Bone marrow (tissue), 2 donors: ENCODE measurements at places on chromosomes 1 and 21.

DNA sequence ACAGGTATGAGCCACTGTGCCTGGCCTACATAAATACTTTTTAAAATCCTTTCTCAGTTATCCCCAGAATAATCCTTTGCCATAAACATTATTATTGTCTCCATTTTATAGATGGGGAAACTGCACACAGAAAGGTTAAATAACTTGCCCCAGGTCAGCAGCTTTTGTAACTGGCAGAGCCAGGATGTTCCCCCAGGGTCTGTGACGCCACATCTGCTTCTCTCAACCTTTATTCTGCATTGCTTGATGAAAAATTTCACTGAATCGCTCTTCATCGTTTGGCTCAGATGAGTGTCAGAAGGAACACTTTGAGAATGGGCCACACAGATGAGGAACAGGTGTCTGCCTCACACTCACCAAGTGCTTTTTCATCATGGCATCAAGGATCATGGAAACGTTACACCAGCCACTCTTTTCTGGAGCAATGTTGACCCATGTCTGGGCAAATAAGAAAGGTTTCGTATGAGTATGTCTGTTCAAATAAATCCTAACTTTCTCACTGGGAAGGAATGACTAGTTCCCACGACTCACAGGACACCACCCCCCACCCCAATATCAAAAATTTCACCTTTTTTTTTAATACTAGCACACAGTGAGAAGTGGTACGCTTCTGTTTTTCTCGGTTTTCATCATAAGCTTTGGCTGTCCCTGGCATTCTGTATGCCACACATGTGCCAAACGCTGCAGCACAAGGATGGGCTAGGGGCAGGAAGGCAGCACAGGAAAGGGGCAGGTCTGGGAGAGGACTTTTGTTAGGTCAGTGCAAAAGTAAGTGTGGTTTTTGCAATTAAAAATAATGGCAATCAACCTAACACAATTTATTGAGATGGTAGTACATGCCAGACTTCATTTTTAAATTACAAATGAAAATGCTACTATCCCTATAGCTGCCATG lies 9.0 kb upstream of the PTGFRN start:
- no peak for DNase-seq

- no peak for DNase-seq
Measured at GRCh38 chr1:34790985-34791384, 1.8 kb upstream of the GJA4 start.

DNA sequence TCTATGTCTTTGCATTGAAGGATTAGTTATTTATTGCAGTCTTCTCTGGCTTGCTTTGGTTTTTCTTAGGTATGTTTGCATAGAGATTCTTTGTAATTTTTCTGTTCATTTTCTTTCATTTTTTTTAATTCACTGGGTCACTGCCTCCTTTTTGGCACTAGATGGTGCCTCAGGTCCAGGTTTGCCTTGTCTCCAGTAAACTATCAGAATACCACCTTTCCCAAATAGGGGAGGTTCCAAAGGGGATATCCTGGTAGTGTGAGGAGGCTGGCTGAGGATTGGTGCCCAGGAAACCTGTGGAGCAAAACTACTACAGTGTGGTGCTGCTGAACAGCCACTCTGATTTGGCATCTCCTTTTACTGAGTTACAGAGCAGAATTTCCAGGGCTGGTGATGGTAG lies 257.1 kb downstream of the KCTD3 start:
- no peak for DNase-seq

GRCh38 chr1:231844986-231845502 lies 218.5 kb downstream of the DISC1 start:
- DNase-seq, result no peak

- DNase-seq, result no peak
Measured at GRCh38 chr1:187629075-187629474, 800.3 kb downstream of the PLA2G4A start.

DNA sequence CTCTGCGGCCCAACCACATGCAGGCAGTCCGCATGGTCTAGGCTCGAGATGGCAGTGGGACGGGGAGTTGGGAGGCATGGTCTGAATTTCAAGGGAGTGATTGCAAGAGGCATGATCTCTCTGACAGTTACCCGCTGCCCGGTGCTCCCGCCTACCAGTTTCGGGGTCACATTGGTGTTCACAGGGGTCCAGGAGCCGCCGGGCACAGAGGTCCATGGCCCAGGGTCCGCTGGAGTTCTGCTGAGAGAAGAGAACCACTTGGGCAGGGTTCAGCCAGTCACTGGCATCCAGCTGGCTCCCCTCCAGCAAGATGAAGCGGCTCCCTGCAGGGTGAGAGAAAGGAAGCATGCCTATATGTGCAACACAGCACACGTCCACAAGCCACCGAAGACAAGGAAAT lies 141.3 kb downstream of the ASTN1 start:
- no peak for DNase-seq

DNA sequence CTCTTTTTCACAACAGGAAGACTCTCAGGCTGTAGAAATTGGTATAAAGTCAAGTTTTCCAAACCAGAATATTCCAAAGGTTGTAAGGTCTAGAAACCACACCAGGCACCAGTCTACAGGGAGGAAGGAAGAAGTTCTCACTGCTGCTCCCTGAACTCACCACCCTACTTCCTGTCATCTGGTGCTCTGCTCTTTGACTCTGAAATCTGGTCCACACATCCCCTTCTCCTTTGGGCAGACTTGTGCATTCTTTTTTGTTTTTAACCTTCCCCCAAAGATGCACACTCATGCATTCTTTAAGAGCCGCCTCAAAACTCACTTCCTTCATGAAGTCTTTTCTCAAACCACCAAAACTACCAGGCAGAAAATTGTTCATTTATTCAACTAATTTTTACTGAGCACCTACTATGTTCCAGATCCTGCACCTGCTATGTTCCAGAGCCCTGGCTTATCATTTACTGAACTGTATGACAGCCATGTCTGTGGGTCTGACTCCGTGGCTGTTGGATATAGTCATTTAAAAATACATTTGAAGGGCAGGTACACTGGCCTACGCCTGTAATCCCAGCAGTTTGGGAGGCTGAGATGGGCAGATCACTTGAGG lies 30.1 kb upstream of the EPS15 start:
- no peak for DNase-seq

- no peak for DNase-seq
Measured at GRCh38 chr1:151277249-151277648, 4.8 kb upstream of the ZNF687 start.

- DNase-seq, result no peak
Measured at GRCh38 chr1:5109633-5110032, 455.2 kb downstream of the AJAP1 start.
